ENCODE measurements at places on chromosomes 16 and 17. TPM values are rescaled to one million over a fixed set of nuclear protein-coding genes. Genes with fewer than 3 reads are reported as not detected.

KRT31 gene
- total RNA-seq, result not detected

OTOP3 gene
- total RNA-seq, result not detected

DNA sequence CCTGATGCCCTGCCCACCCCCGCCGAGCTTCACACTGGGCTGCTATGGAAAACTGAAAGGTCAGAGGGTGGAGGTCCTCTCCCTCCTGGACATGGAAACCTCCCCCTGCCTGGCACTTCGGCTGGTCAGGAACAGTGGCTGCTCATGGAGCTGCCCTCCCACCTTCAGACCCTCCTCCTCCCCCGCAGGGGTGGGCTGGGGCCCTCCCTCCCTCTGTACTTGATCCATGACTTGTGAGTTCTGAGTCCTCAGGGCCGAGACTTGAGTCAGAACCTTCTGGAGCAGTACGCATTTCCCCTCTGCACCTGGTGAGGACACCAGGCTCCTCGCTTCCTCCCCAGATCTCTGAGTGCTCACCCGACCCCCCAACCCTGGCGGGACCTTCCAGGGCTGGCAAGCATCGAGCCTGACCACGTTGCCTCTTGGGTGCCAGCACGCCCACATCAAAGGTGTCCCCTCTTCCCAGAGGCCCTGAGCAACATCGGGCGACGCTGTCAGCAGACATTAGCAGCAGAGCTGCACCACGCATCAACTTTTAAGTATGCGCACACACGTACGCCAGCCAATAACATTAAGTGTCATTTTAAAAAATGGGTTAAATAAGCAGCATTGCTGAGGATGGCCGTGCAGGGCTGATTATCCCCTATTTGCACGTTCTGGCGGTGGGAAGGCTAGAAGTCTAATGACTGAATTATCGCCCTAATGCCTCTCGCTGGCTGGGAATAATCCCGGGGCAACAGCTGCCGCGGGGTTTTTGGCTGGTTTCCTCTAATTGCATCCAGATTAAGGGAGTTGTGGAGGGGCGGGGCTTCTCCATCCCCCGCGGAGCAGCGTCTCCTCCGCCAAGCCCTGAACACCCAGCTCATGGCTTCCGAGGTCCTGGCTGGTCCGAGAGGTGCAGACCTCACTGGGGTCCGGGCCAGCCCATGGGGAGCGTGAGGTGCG lies 98.0 kb downstream of the TBC1D16 start:
- H3K4me3 ChIP-seq, result peak overlapping the region; percentile 49
- no peaks in the 10 kb centered on the region for H3K36me3 ChIP-seq
- H3K27ac ChIP-seq, result peak overlapping the region; percentile 47

PIPOX gene
- 1.4 TPM for total RNA-seq

COA3 gene
- 37.0 TPM for total RNA-seq

HEXD gene
- total RNA-seq, result 60.6 TPM

EXOC7 gene
- total RNA-seq, result 119 TPM

- no peaks in the 10 kb centered on the region for H3K36me3 ChIP-seq
- no peak overlapping the region for H3K4me3 ChIP-seq
- H3K27ac ChIP-seq, result no peak overlapping the region
Observed at GRCh38 chr16:80299416-80299815, 241.4 kb upstream of the DYNLRB2 start.

- H3K27ac ChIP-seq, result no peak overlapping the region
- no peaks in the 10 kb centered on the region for H3K36me3 ChIP-seq
- H3K27me3 ChIP-seq, result no peaks in the 10 kb centered on the region
- H3K4me3 ChIP-seq, result no peak overlapping the region
Observed at GRCh38 chr16:13453325-13453724, 466.6 kb upstream of the ERCC4 start.

TAT gene
- total RNA-seq, result not detected

ADAP2 gene
- 0.43 TPM for total RNA-seq

GRCh38 chr17:60321336-60322055 lies 70.4 kb downstream of the USP32 start:
- H3K4me1 ChIP-seq, result peaks cover 2% of the 10 kb centered on the region
- no peak for DNase-seq
- peaks cover 2% of the 10 kb centered on the region for H3K36me3 ChIP-seq
- H3K27me3 ChIP-seq, result no peaks in the 10 kb centered on the region
- H3K27ac ChIP-seq, result no peak overlapping the region
- no peak overlapping the region for H3K4me3 ChIP-seq

DNA sequence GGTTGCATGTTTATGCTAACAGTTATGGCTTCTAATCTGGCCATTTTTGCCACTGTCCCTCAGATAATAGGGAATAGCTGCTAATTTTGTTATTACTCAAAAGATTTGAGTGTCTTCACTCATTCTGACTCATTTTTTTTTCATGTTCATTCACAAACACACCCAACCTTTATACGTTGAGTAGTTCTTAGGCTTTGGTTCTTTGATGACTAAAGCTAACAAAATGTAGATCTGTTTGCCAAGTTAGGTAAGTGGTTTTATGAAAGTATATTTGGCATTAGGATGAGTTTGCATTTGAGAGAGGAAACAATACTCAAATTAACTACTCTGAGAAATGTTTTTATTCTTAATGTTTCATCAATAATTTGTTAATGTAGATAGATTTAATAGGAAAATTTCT lies 3.6 kb downstream of the MAP2K4 start:
- no peak for DNase-seq
- no peak overlapping the region for H3K4me3 ChIP-seq
- H3K27me3 ChIP-seq, result peaks cover 8% of the 10 kb centered on the region
- peaks cover 29% of the 10 kb centered on the region for H3K4me1 ChIP-seq
- H3K27ac ChIP-seq, result no peak overlapping the region
- H3K36me3 ChIP-seq, result peaks cover 12% of the 10 kb centered on the region

DNA sequence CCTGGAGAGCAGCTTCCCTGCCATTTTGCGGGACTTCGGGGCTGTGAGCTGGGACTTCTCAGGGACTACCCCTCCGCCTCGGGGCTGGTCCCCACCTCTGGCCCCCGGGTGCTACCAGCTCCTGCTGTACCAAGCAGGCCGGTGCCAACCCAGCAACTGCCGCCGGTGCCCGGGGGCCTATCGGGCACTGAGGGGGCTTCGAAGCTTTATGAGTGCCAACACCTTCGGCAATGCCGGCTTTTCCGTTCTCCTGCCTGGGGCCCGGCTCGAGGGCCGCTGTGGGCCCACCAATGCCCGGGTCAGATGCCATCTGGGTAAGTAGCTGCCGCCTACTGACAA lies 1.3 kb downstream of the ASPHD1 start:
- peak overlapping the region; percentile 0 for H3K4me3 ChIP-seq
- no peaks in the 10 kb centered on the region for H3K36me3 ChIP-seq
- H3K27me3 ChIP-seq, result peaks cover 18% of the 10 kb centered on the region
- no peak for DNase-seq
- no peak overlapping the region for H3K27ac ChIP-seq

IRX5 gene
- 0.38 TPM for total RNA-seq

DNA sequence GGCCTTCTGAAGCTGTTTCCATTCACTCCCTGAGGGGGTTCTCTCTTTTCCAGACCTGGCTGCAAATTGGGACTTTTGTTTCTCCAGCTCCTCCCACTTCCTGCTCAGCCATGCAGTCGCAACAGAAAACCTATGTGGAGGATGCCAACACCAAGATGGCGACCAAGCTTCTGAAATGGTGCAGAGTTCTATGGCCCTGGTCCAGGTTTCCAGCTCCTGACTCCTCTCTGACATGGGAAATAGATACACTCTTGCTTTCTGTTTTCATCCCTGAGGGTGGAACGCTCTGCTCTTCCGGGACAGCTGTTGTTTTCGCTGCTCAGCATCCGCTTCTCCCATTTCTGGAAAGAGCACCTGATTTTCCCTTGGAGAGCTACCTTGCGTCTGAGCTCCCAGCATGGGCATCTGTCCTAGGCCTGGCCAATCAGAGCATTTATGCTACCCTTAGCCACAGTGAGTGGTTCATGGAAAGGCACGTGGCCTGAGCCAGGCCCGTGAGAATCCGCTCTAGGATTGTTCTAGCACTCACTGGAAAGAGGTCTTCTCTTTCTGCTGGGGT lies 8.1 kb downstream of the GPRC5B start:
- no peaks in the 10 kb centered on the region for H3K4me1 ChIP-seq
- no peaks in the 10 kb centered on the region for H3K36me3 ChIP-seq
- no peak overlapping the region for H3K4me3 ChIP-seq
- H3K27me3 ChIP-seq, result peaks cover 3% of the 10 kb centered on the region
- DNase-seq, result no peak

ETV4 gene
- total RNA-seq, result 4.0 TPM

GRCh38 chr17:47670064-47670463 lies 20.3 kb downstream of the KPNB1 start:
- H3K36me3 ChIP-seq, result peaks cover 86% of the 10 kb centered on the region
- H3K4me1 ChIP-seq, result peaks cover 55% of the 10 kb centered on the region
- H3K4me3 ChIP-seq, result no peak overlapping the region
- H3K27ac ChIP-seq, result peak overlapping the region; percentile 83

SEZ6 gene
- not detected for total RNA-seq

- peaks cover 25% of the 10 kb centered on the region for H3K4me1 ChIP-seq
- peak overlapping the region; percentile 78 for H3K27ac ChIP-seq
- DNase-seq, result peak; percentile 38
Observed at GRCh38 chr16:88662222-88662842, 559 bp downstream of the MVD start.

GGT6 gene
- not detected for total RNA-seq

TNRC6C gene
- 26.7 TPM for total RNA-seq

GJC1 gene
- 0.88 TPM for total RNA-seq

- no peaks in the 10 kb centered on the region for H3K27me3 ChIP-seq
- no peak for DNase-seq
- H3K4me1 ChIP-seq, result peaks cover 5% of the 10 kb centered on the region
Observed at GRCh38 chr16:88353232-88353631, 29.5 kb upstream of the ZNF469 start.

DNA sequence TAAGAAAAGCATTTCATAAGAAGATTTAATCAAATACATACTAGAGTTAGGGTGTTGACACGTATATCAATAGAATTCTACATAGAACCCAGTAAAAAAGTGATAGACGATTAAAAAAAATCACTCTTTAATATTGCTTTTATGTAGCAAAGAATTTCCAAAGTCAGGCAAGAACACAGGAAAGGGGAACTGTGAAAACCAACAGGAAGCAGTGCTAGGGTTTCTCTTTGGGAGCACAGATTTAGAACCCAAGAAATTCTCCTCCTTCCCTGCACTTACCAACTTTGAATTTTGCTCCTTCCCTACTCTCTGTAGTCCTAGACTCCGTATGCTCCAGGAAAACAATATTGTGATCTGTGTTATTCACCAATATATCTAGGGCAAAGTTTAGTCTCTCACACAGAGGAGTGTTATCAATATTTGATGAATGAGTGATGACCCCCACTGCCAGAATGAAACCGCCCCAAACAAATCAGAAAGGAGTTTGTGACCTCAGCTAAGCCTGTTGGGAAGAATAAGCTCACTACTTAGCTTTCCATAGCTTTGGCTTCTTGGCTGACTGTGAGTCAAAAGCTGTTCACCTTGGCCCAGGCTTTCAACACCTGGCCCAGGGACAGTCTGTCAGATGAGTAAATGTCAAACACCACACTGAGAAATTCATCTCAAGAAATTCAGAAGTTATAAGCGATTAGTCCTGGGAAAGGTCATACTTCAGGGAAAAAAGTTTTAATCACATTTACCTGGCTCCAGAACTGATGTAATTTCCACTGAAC lies 8.6 kb downstream of the RFWD3 start:
- H3K36me3 ChIP-seq, result peaks cover 81% of the 10 kb centered on the region
- peak overlapping the region; percentile 21 for H3K4me3 ChIP-seq
- no peaks in the 10 kb centered on the region for H3K27me3 ChIP-seq
- DNase-seq, result no peak
- peaks cover 78% of the 10 kb centered on the region for H3K4me1 ChIP-seq
- no peak overlapping the region for H3K27ac ChIP-seq

SLC35G6 gene
- total RNA-seq, result not detected

DNA sequence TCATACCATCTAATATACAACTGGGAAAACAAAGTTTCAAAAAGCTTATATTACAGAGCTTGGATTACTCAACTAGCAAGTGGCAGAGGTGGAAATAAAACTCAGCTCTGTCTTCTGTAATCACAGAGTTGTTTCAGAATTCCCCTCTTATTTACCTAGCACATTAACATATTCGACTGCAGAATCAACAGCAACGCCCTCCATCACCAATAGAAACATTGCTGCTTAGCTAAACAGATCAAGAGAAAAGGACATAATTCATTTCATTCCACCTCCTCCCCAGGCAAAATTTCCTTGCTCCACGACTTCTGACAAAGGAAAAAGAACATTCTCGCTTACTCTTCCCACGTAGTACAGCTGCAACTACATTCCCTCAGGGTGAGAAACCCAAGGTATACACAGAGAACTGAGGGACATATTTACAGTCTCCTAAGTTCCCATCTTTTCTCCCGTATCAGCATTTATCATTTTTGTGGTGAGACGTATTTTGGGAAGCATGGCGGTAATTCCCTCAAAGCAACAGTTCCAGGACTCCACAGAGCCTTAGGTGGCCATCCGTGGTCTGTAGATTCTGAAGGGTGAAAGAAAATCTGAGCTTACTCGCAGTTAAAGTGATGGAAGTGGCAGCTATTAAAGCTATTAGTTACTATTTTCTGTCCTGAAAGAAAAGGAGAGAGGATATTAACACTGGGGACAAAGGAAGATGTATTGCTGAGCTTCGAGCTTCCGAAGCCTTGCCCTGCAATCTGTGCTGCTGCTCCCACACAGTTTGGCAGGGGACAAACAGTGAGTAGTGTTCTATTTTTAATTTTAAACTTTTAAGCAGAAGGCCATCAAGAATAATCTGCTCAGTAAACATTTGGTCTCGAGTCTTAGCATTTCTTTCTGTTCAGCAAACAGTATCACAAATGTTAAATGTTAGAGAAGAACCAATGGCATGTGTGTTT lies 1296.2 kb downstream of the CDH8 start:
- no peak overlapping the region for H3K4me3 ChIP-seq
- no peaks in the 10 kb centered on the region for H3K4me1 ChIP-seq
- H3K27me3 ChIP-seq, result no peaks in the 10 kb centered on the region
- H3K36me3 ChIP-seq, result no peaks in the 10 kb centered on the region
- no peak for DNase-seq

- H3K27ac ChIP-seq, result no peak overlapping the region
- no peak for DNase-seq
- H3K27me3 ChIP-seq, result peaks cover 5% of the 10 kb centered on the region
Observed at GRCh38 chr17:73933164-73933766, 270.2 kb upstream of the RPL38 start.

DNA sequence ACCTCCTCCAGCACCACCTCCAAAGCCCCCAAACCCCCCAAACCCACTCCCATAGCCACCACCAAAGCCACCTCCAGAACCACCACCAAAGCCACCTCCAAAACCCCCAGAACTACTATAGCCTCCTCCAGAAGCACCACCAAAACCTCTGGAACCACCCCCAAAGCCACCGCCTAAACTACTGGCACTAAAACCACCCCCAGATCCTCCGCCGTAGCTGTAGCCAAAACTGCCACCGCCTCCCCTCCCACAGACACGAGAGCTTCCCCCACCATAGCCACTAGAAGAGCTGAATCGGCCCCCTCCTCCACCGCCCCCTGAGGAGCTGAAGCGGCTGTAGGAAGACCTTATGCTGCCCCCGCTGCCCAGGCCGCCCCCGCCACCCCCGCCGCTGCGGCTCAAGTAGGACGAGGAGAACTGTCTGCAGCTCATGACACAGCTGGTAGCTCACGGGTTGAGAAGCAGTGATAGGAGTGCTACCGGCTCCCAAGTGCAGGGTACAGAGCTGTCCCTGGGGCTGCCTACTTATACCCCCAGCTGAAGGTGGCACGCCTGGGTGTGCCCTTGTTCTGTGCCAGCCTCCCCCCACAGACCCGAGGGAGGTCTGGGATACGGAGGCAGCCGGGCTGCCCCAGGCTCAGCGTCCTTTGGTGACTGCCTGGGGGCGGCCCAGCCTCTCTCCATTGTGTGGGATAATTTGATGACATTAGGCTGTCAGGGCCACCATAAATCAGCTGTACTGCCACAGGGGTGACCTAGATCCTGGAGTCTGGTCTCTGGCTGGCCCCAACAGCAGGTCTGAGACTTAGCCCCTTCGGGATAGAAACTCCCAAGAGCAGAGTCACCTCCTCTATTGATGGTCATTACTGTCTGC lies at the start of gene KRT9:
Gene KRT9 (minus strand): TSS at position 499 of the 874 bp plus-strand sequence. CDS start 67 bp downstream, at position 432.
- peaks cover 6% of the 10 kb centered on the region for H3K4me1 ChIP-seq
- H3K36me3 ChIP-seq, result peaks cover 6% of the 10 kb centered on the region
- no peak for DNase-seq
- peaks cover 24% of the 10 kb centered on the region for H3K27me3 ChIP-seq

All from activated CD4-positive, alpha-beta memory T cell treated with anti-CD3 and anti-CD28 coated beads, Interleukin-2, amount 10 ng/mL, durations not matched to agents 7 days and 5 days (primary cell).